Activated naive CD4-positive, alpha-beta T cell treated with anti-CD3 and anti-CD28 coated beads, Interleukin-2, amount 50 U/mL, for 16 hours (primary cell): ENCODE measurements at places on chromosomes 4 and X.

DNA sequence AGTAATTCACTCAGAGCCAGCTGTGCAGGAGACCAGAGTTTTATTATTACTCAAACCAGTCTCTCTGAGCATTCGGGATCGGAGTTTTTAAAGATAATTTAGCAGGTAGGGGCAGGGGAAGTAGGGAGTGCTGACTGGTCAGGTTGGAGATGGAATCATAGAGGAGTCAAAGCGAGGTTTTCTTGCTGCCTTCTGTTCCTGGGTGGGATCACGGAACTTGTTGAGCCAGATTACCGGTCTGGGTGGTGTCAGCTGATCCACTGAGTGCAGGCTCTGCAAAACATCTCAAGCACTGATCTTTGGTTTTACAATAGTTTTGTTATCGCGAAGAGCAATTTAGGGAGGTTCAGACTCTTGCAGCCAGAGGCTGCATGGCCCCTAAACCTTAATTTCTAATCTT lies 63.6 kb downstream of the TRIM2 start:
- DNase-seq, result no peak

DNA sequence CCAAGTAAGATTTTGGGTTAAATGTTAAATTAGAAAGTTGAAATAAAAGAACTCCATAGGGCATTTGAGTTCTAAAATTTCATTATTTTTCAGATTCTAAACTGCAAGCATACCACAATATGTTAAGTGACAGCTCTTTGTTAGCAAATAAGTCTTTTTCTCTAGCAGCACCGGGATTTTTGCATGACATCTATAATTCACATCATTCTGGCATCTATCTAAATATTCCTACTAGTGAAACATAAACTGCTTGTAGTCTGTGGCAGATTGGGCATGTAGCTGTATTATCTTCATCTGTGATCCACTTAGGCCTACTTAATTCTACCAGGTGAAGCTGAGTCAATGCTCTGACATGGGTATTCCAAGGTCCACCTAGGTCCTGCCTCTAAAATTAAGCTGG lies 32.1 kb upstream of the KLHL13 start:
- no peak for DNase-seq

DNA sequence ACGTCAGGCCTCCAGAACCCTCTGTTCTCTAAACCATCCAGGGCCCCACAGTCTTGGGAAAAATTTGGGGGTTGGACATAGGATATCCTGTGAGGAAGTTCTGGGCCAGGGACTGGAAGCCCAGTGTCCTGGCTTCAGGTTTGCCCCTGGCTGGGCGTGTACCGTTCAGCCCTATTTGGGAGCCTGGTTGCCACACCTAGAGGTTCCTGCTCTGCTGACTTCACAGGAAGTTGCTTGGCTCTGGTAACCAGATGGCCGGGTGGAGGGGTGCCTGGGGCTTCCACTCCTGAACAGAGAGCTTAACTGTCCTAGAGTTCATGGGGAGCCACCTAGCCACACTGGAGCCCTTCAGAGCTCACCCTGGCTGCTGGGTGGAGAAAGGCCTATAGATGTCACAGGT lies 1.1 kb downstream of the TAFAZZIN start:
- DNase-seq, result no peak

DNA sequence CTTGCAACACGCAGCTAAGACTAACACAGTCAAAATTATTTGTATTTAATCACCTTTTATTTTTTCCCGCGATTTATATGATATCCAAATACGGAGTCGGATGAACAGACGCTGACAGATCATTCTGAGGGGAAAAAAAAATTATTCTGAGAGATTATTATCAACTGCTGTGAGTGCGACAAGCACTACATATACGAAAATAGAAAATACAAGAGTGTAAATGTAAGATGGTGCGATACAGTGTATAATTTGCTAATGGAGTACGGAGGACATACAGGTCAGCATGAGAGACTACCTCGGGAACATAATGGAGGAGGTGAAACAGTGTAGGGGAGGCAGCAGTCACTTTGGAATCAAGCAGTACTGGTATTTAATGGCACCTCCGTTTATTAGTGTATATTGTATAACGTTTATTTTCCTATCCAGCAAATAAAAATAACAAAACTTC lies 2.8 kb upstream of the LIN54 start:
- no peak for DNase-seq

GRCh38 chr4:30808276-30808675 lies 88.1 kb downstream of the PCDH7 start:
- no peak for DNase-seq

GRCh38 chr4:2511645-2512131 lies 24.8 kb upstream of the FAM193A start:
- no peak for DNase-seq

DNA sequence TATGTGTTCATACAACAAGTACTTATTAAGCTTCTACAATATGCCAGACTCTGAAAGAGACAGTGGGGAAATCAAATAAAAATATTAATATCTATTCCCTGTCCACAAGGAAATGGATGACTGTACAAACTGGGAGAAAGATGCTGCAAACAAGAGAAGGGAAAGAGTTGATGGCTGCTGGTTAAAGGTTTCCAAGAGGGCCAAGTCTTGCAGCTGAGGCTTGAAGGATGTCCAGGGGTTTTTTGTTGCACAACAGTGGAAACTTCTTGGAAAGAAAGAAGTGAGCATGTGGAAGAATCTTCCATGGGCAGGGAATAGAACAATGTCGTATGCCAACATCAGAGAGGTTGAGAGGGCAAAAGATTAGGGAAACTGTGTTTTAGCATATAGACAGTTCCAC lies 95.8 kb downstream of the MID1 start:
- no peak for DNase-seq

- DNase-seq, result no peak
These were observed 412.7 kb upstream of the TENM3 start for GRCh38 chr4:181830404-181831035.

- DNase-seq, result no peak
These were observed 27.4 kb downstream of the KLHL2 start for GRCh38 chr4:165234766-165235165.
